ENCODE measurements at places on chromosomes 3 and 15.
A peak's percentile ranks its signal among the peaks of the same experiment; 100 is the strongest.

DNA sequence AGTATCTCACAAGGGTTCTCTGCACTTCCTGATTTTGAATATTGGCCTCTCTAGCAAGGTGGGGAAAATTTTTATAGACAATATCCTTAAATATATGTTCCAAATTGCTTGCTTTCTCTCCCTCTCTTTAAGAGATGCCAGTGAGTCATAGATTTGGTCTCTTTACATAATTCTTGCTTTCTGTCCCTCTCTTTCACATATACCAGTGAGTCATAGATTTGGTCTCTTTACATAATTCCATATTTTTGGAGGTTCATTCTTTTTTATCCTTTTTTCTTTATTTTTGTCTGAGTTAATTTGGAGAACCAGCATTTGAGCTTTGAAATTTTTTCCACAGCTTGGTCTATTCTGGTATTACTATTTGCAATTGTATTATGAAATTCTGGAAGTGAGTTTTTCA is 77.7 kb upstream of the NUDT16 start:
- peaks cover 32% of the 10 kb centered on the region for H3K27me3 ChIP-seq
- no peak for DNase-seq
- H3K27ac ChIP-seq: no peak overlapping the region
- no peak overlapping the region for H3K4me3 ChIP-seq
- H3K36me3 ChIP-seq: no peaks in the 10 kb centered on the region

DNA sequence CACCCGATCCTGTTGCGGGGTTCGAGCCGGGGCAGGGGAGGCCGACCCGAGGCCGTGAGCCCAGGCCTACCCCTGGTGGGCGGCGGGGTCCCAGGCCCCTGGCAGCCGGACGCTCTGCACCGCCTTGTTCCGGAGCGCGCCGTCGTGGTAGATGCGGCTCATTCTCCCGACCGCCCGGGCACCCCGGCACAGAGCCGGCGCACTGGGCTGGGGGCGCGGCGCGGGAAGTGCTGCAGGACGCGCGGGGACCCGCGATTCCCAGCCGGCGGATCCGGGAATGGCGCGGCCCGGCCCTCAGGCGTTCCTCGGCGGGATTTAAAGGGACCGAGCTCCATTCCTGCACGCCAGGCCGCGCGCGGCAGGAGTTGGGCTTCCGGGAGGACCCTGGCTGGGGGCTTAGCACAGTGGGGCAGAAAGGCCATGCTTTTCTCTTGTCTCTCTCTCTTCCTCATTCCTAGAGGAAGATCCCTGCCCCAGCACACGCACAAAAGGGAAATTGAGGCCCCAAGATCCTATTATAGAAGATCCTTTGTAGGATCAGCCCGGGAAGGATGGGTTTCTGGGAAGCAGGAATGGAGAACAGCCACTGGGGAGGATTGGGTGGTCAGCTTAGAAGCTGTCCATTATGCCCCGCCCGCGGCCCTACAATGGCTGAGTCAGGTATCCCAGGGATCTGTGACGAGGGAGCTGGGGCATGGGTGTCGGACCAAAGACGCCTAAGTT is at the start of gene ARPIN:
ARPIN (minus strand) TSS at position 279 of the 723 bp plus-strand sequence; CDS start at position 162, 117 bp downstream.
- peaks cover 26% of the 10 kb centered on the region for H3K4me1 ChIP-seq
- no peaks in the 10 kb centered on the region for H3K27me3 ChIP-seq
- DNase-seq: peak; percentile 79
- H3K36me3 ChIP-seq: peaks cover 2% of the 10 kb centered on the region

DNA sequence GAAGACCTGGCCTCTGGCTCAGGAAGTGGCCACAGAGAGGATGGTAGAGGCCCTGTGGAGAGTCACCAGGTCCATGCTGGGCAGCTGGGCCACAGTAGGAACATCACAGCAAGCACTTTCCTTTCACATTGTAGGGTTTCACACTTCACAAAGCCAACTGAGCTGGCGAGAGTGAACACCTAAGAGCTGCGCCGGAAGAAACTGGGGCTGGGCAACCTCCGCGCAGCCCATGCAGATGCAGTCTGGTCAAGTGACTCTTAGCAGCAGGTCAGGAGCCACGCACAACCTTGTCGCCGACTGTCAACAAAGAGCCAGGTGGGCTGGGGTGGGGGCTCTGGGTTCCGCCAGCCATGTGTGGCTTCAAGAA is 15.3 kb upstream of the SHISA5 start:
- H3K27ac ChIP-seq: no peak overlapping the region
- H3K4me3 ChIP-seq: no peak overlapping the region
- DNase-seq: no peak
- H3K4me1 ChIP-seq: peaks cover 5% of the 10 kb centered on the region

DNA sequence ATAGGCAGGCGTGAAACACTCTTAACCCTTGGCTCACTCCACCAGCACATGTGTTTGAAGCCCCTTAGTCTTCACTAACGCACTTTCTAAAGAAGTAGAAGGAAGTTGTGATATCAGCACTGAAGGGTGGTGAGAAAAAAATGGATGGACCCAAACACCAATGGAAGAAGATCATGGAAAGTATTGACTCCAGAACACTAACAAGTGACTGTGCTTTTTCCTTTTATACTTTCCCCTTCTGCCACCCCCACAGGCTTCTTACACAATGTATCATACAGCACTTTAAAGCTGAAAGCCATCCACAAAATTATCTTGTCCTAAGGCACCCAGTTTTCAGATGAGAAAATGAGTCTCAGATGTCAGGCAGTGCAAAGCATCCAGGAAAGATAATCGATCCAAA is 93.9 kb upstream of the PHLDB2 start:
- no peaks in the 10 kb centered on the region for H3K27me3 ChIP-seq
- DNase-seq: no peak
- peaks cover 29% of the 10 kb centered on the region for H3K4me1 ChIP-seq
- H3K27ac ChIP-seq: no peak overlapping the region

GRCh38 chr15:63025460-63025859 is 17.1 kb upstream of the TPM1 start:
- H3K4me3 ChIP-seq: no peak overlapping the region
- DNase-seq: no peak
- no peak overlapping the region for H3K27ac ChIP-seq
- H3K4me1 ChIP-seq: peaks cover 24% of the 10 kb centered on the region
- H3K36me3 ChIP-seq: no peaks in the 10 kb centered on the region

DNA sequence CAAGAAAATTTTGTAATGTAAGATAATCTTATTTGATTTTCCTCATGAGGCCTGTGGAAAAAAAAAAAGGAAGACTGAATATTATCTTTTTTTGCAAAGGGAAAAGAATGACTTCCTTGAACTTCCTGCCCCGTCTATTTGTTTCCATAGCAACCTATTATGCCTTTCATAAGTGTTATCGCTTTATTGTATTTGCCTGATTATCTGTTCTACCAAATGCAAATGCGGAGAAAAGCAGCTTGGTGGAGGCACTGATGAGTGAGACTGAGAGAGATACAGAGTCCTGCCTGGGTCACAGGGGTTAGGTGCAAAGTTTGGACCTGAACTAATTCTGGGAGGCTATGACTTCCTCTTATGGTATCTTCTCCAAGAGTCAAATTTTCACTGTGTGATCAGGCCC is 334.0 kb upstream of the KCNMB2 start:
- no peaks in the 10 kb centered on the region for H3K27me3 ChIP-seq
- no peak for DNase-seq
- no peak overlapping the region for H3K27ac ChIP-seq
- H3K36me3 ChIP-seq: no peaks in the 10 kb centered on the region

GRCh38 chr15:70503073-70503745 is 260.1 kb downstream of the UACA start:
- H3K27me3 ChIP-seq: peaks cover 45% of the 10 kb centered on the region
- no peak overlapping the region for H3K4me3 ChIP-seq
- H3K27ac ChIP-seq: no peak overlapping the region
- DNase-seq: no peak

DNA sequence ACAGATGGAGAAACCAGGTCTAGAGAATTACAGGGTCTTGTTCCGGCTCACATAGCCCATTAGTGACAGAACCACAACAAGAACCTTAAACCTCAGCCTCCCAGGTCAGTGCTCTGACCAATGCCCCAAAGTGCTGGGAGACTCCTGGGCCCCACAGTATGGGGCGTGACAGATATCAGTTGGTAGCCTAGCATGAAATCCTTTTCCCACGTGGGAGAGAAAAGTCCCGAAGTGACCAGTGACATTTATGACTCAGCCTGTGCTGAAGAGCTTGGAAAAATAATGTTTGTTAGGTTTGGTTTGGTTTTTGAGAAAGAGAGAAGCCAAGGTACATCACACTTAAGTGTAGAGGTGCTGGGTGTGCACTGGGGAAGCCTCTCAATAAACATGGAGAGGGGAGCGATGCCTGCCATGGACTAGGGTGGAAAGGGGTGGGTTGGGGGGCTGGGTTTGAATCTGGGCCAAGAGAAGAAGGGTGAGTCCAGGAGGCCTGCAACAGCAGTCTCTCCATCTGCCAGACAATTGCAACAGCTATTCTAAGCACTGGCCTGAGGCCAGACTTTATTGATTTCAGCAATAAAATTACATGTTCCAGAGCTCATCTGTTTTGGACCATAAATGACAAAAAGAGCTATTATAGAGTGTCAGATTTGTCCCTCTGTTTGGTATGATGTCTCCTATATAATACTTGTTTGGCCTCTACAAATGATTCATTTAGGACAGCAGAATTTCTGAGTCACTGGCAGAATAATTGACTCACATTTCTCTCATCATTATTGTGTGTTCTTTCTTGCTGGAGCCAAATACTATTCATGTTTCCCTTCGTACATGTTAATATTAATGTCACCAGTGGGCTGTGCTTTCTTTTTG is 43.4 kb downstream of the C2CD4A start:
- peak overlapping the region; percentile 13 for H3K27ac ChIP-seq
- H3K4me1 ChIP-seq: peaks cover 21% of the 10 kb centered on the region
- H3K4me3 ChIP-seq: no peak overlapping the region
- H3K27me3 ChIP-seq: peaks cover 3% of the 10 kb centered on the region

DNA sequence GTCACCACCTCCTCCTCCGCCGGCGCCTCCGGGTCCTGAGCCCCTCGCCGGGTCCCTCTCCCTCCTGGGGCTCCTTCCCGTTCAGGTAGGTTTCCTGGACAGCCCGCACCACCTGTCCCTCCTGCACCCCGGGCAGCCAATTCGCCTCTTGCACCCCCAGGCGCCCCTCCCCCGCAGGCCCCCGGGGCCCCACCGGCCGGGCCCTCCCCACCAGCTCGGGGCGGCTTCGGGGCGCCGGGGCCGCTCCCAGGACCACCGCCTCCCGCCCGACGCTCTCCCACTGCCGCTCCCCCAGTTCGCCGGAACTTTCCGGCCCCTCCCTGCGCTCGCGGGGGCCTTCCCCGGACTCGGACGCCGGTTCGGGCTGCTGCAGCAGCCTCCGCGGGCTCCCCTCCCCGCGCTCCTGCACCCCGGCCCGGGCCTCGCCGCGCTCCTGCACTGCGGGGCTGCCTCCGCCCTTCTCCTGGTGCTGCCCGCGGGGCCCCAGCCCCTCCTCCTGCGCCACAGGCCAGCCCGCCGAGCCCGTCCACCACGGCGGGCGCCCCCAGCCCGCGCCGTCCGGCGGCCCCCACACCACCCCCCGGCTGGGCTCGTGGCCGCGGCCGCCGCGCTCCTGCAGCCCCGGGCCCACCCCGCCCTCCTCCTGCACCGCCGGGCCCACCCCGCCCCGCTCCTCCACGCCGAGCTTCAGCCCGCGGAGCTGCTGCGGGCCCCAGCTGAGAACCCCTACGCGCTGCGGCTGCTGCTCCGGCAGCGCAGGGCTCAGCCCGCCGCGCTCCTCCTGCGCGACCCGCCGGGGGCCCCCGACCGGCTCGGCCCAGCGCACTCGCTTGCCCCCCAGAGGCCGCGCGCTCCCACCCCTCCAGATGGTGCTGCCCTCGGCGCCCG is 587 bp upstream of the TNK2 start:
- peaks cover 32% of the 10 kb centered on the region for H3K4me1 ChIP-seq
- peaks cover 32% of the 10 kb centered on the region for H3K27me3 ChIP-seq

GRCh38 chr15:35858707-35859106 is 312.7 kb upstream of the DPH6 start:
- peak overlapping the region; percentile 64 for H3K27ac ChIP-seq
- H3K4me1 ChIP-seq: peaks cover 21% of the 10 kb centered on the region
- H3K4me3 ChIP-seq: no peak overlapping the region
- DNase-seq: no peak
- peaks cover 4% of the 10 kb centered on the region for H3K36me3 ChIP-seq

DNA sequence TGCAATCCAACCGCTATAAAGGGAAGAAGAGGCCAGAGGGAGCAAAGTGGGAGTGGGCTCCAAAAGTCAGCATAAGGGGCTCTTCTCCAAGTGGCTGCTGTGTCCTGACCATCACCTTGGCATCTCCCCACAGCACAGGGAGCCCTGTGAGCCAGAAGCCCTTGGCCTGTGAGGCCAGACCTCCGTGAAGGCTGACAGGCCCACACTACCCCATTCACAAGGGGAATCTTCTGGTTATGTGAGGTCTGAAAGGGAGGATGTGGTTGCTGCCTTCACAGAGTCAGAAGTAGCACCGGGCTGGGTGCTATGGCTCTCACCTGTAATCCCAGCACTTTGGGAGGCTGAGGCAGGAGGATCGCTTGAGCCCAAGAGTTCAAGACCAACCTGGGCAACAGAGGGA is 2.6 kb upstream of the ULK3 start:
- no peak overlapping the region for H3K27ac ChIP-seq
- H3K4me1 ChIP-seq: peaks cover 15% of the 10 kb centered on the region
- no peak overlapping the region for H3K4me3 ChIP-seq

- H3K4me1 ChIP-seq: peaks cover 2% of the 10 kb centered on the region
- H3K27ac ChIP-seq: peak overlapping the region; percentile 43
- no peaks in the 10 kb centered on the region for H3K27me3 ChIP-seq
These were observed 14.0 kb downstream of the VPS13C start for GRCh38 chr15:62046078-62046743.

DNA sequence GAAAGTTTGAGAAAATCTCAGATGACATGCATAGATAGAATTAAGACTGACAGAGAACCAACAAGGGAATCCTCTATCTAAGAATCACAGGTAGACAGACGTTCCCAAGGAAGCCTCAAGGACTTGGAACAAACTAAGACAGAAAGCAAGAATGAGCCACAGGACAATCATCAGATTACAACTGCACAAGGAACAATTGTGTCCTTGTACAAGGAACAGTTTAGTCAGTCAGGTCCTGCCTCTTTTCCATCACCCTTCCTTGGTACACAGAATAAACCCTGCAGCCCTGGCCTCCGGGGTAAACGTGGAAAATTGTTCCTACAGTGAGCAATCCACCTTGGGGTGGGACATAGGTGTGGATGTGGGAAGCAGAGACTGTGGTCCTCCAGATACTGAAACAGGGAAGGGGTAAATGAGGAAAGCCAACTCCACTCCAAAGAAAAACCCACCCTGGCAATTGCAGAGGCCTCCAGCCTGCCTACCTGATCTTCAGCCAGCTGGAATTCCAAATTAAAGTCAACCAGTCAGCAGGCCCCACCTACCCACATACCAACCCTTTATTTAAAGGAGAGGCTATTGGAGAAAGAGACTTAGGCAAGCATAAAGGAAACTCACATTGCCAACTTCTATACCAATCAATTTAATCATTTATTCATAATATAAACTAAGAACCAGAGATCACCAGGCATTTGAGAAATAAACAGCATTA is 73.4 kb downstream of the ULK4 start:
- H3K4me3 ChIP-seq: no peak overlapping the region
- H3K27ac ChIP-seq: no peak overlapping the region
- H3K4me1 ChIP-seq: peaks cover 4% of the 10 kb centered on the region
- peaks cover 11% of the 10 kb centered on the region for H3K36me3 ChIP-seq
- DNase-seq: no peak

DNA sequence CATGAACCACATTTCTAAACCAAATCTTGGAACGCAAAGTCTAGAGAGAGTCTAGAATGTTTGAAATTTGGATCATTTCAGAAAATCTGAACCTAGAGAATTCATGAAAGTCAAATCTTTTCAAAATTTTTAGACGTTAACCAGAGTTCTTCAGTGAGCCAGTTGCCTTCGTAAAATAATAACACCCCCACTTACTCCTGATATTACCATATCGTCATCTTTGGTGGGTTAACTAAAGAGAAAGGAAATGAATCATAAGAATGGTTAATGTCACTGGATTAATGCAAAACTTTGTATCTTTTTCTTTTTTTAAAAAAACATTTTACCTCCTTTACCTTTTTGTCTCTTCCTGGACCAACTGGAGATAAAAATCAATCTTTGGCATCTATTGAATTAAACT is 1.2 kb upstream of the ZBED2 start:
- no peaks in the 10 kb centered on the region for H3K27me3 ChIP-seq
- no peak overlapping the region for H3K27ac ChIP-seq
- no peak for DNase-seq

Measured in mesothelial cell of epicardium (in vitro differentiated cells).